Smooth muscle cell of the umbilical artery (primary cell): ENCODE measurements at places on chromosomes 12 and 14. TPM values are rescaled to one million over a fixed set of nuclear protein-coding genes. Genes with fewer than 3 reads are reported as not detected.

DHH gene
- total RNA-seq = 0.05 TPM in 1 of 2 replicates, not detected in the other

CLEC9A gene
- 0.30 TPM in 1 of 2 replicates, not detected in the other for total RNA-seq

A2M gene
- total RNA-seq = under 0.01 TPM in 1 of 2 replicates, not detected in the other

KLRC1 gene
- total RNA-seq = not detected in 2 replicates

LYZ gene
- not detected in 2 replicates for total RNA-seq

LLPH gene
- 5.6 and 16.1 TPM in 2 replicates for total RNA-seq

ACVRL1 gene
- 3.9 and 4.4 TPM in 2 replicates for total RNA-seq

SCARB1 gene
- total RNA-seq = 15.1 and 28.3 TPM in 2 replicates

GPR68 gene
- total RNA-seq = 6.8 and 10.1 TPM in 2 replicates

SRGAP1 gene
- 6.2 and 28.0 TPM in 2 replicates for total RNA-seq

SLC39A2 gene
- 0.30 TPM in 1 of 2 replicates, not detected in the other for total RNA-seq

KRT6A gene
- not detected in 2 replicates for total RNA-seq

EID3 gene
- total RNA-seq = 7.1 and 12.1 TPM in 2 replicates

DNAI7 gene
- 0.09 TPM in 1 of 2 replicates, not detected in the other for total RNA-seq

LDHB gene
- 723 and 810 TPM in 2 replicates for total RNA-seq

PLEKHH1 gene
- 1.0 and 1.5 TPM in 2 replicates for total RNA-seq

RAB35 gene
- 16.9 and 27.5 TPM in 2 replicates for total RNA-seq

GPRC5D gene
- total RNA-seq = not detected in 2 replicates

CAPS2 gene
- 3.6 and 4.2 TPM in 2 replicates for total RNA-seq

BCL2L2 gene
- total RNA-seq = 18.4 and 24.9 TPM in 2 replicates

PLEK2 gene
- total RNA-seq = 8.9 and 17.9 TPM in 2 replicates

NTN4 gene
- total RNA-seq = 0.59 and 2.1 TPM in 2 replicates

GLIPR1L1 gene
- not detected in 2 replicates for total RNA-seq

MYF6 gene
- not detected in 2 replicates for total RNA-seq

DHRS2 gene
- 1.3 and 3.9 TPM in 2 replicates for total RNA-seq

KCNC2 gene
- not detected in 2 replicates for total RNA-seq

BICDL1 gene
- total RNA-seq = under 0.01 and 0.46 TPM in 2 replicates

GALNT16 gene
- total RNA-seq = 2.1 and 5.0 TPM in 2 replicates

RFLNA gene
- 51.7 and 76.1 TPM in 2 replicates for total RNA-seq

TMTC2 gene
- 5.4 and 7.4 TPM in 2 replicates for total RNA-seq

PTCSC3 gene
- not detected in 2 replicates for total RNA-seq

GAS2L3 gene
- 4.5 and 18.4 TPM in 2 replicates for total RNA-seq

ZFHX2 gene
- total RNA-seq = 0.30 and 0.97 TPM in 2 replicates

DNAJC22 gene
- total RNA-seq = 0.83 and 1.2 TPM in 2 replicates

OR4K2 gene
- not detected in 2 replicates for total RNA-seq

TTC9 gene
- total RNA-seq = under 0.01 TPM in 2 replicates

CCDC196 gene
- total RNA-seq = not detected in 2 replicates

KLHL28 gene
- 11.0 and 12.3 TPM in 2 replicates for total RNA-seq

CLEC6A gene
- total RNA-seq = not detected in 2 replicates

AQP6 gene
- total RNA-seq = not detected in 2 replicates

BTBD6 gene
- 51.9 and 61.2 TPM in 2 replicates for total RNA-seq

RAB15 gene
- 1.8 and 3.6 TPM in 2 replicates for total RNA-seq

STAC3 gene
- total RNA-seq = not detected in 2 replicates

IKZF4 gene
- total RNA-seq = 1.5 and 2.1 TPM in 2 replicates

PLEKHD1 gene
- not detected in 2 replicates for total RNA-seq

PIP4K2C gene
- total RNA-seq = 16.6 and 31.5 TPM in 2 replicates

EFS gene
- 1.8 and 5.6 TPM in 2 replicates for total RNA-seq

CMA1 gene
- not detected in 2 replicates for total RNA-seq

RD3L gene
- not detected in 2 replicates for total RNA-seq

BDKRB2 gene
- total RNA-seq = 17.1 and 33.3 TPM in 2 replicates

KRT73 gene
- not detected in 2 replicates for total RNA-seq

KRT79 gene
- total RNA-seq = not detected in 2 replicates

GPRC5A gene
- 6.2 and 13.3 TPM in 2 replicates for total RNA-seq
